Mammary epithelial cell (primary cell): ENCODE measurements at places on chromosomes 7 and 10. TPM values are rescaled to one million over a fixed set of nuclear protein-coding genes. Genes with fewer than 3 reads are reported as not detected.

GRCh38 chr10:127252818-127253217 is 56.4 kb upstream of the INSYN2A start:
- DNase-seq = no peak

GRCh38 chr10:24706479-24707118 is 17.1 kb downstream of the ARHGAP21 start:
- DNase-seq = peak; percentile 94

DNA sequence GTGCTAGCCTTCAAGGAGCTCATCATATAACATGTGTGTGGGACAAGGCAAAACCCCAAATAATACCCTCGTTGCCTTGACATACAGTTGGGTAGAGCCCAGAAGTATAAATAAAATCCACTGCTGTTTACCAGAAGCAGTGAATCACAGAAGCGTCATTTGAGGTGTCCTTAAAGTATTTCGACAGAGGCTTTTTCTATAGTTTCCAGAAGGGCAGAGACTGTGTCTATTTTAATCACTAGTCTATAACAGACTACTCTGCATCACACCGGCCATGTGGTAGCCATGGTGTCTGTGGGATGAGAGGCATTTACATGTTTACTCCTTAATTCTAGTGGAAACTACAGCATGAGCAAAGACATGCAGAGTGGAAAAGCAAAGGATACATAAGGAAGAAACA is 131.3 kb downstream of the CTTNBP2 start:
- DNase-seq = no peak

Gene BET1
- polyA plus RNA-seq = 13.5 TPM

- DNase-seq = no peak
These were observed 154.7 kb upstream of the KAT6B start for GRCh38 chr10:74671716-74672115.

Gene KNDC1
- polyA plus RNA-seq = not detected
